ENCODE measurements at places on chromosomes 7 and 10.

DNA sequence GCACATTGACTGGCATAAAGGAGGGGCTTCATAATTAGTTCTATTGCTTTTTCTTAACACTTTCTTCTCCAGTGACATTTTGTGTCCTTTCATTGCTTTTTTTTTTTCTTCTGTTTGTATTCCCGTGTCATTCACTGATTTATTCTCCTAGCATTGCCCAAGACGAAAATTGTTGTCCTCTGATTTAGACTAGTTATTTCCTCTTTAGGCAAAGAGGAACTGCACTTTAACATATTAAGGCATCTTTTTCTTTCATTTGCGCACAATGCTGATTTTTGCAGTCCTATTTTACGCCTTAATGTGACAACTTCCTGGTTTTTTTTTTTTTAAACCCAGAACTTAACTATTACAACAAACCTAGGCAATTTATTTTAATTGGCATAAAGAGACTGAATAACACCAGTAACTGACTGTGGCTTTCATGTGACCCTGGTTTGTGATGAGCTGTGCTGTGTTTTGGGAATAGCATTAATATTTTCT is 39.7 kb downstream of the ARID5B start:
- no peaks in the 10 kb centered on the region for H3K27me3 ChIP-seq
- peaks cover 19% of the 10 kb centered on the region for H3K4me1 ChIP-seq
- DNase-seq, result no peak
- H3K36me3 ChIP-seq, result no peaks in the 10 kb centered on the region
- H3K27ac ChIP-seq, result no peak overlapping the region

DNA sequence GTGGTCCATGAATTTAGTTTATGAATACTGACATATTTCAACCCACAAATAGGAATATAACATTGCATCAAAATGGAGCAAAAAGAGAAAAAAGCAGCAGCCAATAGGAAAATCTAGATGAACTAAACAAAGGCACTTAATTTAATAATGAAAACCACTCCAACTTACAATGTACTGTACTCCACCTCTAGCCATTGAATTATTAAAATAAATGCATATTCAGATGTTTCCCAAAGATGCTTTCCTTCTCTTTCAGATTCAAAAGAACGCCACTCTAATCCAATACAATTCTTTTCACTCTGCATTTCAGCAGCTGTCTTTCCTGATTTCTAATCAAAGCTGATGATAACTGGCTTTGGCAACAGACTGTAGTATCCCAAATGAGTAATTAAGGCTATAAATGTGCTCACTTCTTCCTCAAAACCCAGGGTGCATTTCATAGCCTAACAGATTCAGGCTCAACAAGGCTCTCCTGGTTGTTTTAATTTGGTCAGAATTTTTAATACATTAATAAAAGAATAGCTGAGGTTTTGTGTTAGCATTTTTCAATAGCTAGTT is 577.1 kb downstream of the PARD3 start:
- H3K4me3 ChIP-seq, result no peak overlapping the region
- peaks cover 61% of the 10 kb centered on the region for H3K4me1 ChIP-seq
- no peaks in the 10 kb centered on the region for H3K27me3 ChIP-seq
- peak overlapping the region; percentile 53 for H3K27ac ChIP-seq

DNA sequence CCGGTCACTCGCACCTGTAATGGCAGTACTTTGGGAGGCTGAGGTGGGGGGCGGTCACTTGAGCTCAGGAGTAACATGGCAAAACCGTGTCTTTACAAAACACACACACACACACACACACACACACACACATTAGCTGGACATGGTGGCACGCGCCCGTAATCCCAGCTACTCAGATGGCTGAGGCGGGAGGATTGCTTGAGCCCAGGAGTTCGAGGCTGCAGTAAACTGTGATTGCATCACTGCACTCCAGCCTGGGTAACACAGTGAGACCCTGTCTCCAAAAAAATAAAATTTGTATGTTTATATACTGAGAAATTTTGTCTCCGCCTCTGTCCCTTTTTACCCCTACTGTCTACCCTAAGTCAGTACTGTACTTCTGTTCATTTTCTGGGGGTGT is 86.6 kb downstream of the CUX1 start:
- H3K27ac ChIP-seq, result no peak overlapping the region
- H3K4me1 ChIP-seq, result no peaks in the 10 kb centered on the region
- H3K36me3 ChIP-seq, result no peaks in the 10 kb centered on the region
- H3K27me3 ChIP-seq, result peaks cover 7% of the 10 kb centered on the region

DNA sequence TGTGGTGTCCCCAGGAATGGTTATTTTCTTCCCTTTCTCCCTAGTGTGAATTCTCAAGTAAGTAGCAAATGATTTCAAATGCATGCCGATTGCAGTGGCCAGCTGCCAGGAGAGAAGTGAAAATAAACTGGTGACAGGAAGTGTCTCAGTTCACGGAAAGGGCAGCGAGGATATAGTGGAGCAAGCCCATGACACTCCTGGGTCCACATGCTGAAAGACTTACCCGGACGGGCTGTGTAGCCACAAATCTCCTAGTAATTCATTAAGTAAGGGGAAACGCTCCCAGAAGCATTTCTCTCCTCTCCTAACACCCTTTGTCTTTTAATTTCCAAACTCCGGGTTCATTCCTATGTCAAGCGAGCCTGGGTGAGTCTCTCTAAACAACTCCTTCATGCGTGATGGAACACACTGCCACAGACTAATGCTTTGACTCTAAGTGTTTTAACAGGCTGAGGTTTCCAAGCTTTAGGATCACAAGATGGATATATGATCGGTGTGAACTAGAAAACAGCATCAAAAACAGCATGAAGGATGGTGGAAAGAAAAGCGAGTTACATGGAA is 125.6 kb downstream of the CYP26A1 start:
- H3K4me1 ChIP-seq, result peaks cover 24% of the 10 kb centered on the region
- H3K27ac ChIP-seq, result no peak overlapping the region
- no peaks in the 10 kb centered on the region for H3K36me3 ChIP-seq
- DNase-seq, result no peak
- no peak overlapping the region for H3K4me3 ChIP-seq

DNA sequence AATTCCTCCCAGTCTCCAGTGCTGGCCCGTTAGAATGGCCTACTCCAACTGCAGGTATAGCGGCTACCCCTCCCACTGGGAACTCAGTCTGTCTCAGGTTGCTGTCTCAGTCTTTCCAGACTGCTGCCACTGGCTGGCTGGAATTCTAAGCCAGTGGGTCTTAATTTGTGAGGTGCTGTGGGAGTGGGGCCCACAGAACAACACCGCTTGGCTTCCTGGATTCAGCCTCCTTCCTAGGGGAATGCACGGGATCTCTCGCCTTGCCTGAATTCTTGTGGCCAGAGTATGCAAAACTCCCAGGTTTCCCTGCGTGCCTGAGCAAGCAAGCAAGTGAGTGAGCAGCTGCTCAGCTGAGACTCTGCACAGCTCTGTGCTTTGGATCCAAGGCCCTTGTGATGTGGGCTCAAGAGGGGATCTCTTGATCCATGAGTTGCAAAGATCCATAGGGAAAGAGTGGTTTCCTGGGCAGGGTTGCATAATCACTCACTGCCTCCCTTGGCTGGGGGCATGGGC is 41.5 kb upstream of the GPR141 start:
- no peaks in the 10 kb centered on the region for H3K36me3 ChIP-seq
- H3K4me1 ChIP-seq, result peaks cover 6% of the 10 kb centered on the region
- H3K27me3 ChIP-seq, result no peaks in the 10 kb centered on the region
- no peak overlapping the region for H3K4me3 ChIP-seq
- no peak for DNase-seq
- no peak overlapping the region for H3K27ac ChIP-seq

All from endothelial cell (in vitro differentiated cells).